ENCODE measurements at places on chromosomes 11 and 22. TPM values are rescaled to one million over a fixed set of nuclear protein-coding genes. Genes with fewer than 3 reads are reported as not detected.

Gene CCDC134
- total RNA-seq, result 10.7 TPM

Gene ZNRF3
- total RNA-seq, result 5.0 TPM

Gene EHF
- 5.9 TPM for total RNA-seq

Gene TREH
- not detected for total RNA-seq

Gene PRPF19
- total RNA-seq, result 36.2 TPM

Gene KDM4E
- total RNA-seq, result not detected

Gene HSPA8
- total RNA-seq, result 1,425 TPM

Gene TYMP
- total RNA-seq, result 41.2 TPM

Gene CSRP3
- total RNA-seq, result not detected

DNA sequence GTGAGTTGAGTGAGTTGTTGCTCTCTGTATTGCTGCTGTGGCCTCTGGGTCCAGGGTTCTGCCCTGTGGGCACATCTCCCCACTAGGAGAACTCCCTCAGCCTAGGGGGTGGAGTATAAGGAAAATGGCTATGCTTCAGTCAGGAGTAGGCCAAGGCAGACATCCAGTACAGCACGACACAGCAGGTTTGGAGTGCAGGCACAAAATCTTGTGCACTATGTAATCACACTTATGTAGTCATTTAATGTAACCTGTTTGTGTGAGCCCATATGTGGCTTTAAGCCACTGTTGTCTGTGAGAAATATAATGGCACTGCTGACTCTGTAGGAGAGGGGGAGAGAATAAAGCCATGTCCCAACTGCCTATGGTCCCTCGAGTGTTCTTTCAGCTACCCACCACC is 90.1 kb downstream of the CCDC83 start:
- DNase-seq, result no peak

DNA sequence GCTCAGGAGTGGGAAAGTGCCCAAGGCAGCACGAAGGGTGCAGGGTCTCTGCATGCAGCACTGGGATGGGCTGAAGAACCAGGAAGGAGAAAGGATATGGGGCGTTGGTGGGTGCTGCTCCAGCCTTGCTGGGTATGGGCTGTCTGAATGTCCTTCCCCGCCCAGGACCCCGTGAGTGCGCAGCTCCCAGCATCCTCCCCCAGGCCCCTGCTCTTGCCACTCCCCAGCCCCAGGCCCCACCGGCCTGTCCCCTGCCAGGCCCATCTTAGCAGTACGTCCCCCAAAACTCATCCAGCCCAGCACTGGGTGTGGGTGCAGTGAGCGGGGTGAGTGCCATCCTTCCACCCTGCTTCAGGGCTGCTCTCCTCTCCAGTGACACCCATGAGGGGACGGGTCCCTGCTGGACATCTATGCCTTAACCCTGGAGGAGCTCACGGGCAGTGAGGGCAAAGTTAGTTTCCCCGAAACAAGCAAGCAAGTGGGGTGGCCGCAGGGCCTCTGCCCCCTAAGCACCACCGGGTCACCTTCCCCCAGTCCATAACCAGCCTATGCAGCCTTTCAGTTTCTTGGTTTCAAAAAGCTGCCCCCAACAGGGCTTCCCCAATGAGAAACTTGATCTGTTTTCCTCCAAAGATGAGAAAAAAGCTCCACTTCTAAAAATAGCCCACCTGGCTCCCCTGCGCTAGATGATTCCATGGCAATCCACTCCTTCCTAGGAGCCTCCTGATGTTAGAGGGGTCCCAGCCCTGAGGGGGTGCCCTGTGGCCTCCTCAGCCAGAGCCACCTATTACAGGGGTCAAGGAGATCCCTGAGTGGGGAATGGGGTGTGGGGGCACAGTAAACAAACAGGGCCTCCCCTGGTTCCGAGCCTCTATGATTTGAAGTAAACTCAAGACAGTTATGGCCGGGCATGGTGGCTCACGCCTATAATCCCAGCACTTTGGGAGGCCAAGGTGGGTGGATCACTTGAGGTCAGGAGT is 103.8 kb downstream of the MORC2 start:
- DNase-seq, result no peak

DNA sequence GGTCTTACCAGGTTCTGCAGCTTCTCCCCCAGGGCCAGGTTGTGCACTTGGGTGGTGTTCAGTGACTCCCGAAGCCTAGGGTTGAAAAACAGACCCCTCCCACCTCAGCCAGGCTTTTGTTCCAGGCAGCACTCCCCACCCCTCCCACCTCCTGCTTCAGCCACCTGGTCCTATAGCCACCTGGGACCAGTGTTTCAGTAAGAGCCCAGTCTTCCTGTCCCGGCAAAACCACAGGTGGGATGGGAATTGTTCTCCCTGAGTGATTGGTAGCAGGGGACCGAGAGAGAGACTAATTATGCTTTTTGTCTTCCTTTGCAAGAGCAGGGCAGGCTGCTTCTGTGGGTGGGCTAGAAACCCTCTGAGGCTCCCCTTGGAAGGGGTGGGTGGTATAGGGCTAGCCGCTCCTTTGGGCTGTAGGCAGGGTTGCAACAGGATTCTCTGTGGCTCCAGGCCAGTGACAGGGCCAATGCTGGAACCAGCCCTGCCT is 8.5 kb upstream of the NAALADL1 start:
- DNase-seq, result no peak

GRCh38 chr11:117960406-117960805 is 25.8 kb upstream of the IL10RA start:
- no peak for DNase-seq

GRCh38 chr22:21650823-21651520 is 8.9 kb downstream of the SDF2L1 start:
- peak; percentile 30 for DNase-seq

DNA sequence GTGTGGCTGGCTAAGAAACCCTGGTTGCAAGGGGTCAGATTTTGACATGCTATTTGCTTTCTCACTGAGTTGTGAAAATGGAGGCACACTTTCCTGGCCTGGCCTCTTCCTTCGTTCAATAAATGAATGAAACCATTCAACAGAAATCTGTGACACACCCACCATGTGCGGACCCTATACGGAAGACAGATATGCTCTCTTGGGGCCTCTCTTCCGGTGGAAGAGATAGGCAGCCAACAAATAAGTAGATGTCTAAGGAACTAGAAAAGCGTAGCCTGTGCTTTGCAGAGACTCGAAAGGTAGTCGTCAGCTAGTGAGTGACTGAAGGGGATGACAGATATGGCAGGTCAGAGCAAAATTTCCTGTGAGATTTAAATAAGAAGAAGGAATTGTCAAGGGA is 5.3 kb downstream of the KCNQ1OT1 start:
- no peak for DNase-seq

GRCh38 chr11:1048375-1049070 is 12.0 kb upstream of the MUC6 start:
- no peak for DNase-seq

DNA sequence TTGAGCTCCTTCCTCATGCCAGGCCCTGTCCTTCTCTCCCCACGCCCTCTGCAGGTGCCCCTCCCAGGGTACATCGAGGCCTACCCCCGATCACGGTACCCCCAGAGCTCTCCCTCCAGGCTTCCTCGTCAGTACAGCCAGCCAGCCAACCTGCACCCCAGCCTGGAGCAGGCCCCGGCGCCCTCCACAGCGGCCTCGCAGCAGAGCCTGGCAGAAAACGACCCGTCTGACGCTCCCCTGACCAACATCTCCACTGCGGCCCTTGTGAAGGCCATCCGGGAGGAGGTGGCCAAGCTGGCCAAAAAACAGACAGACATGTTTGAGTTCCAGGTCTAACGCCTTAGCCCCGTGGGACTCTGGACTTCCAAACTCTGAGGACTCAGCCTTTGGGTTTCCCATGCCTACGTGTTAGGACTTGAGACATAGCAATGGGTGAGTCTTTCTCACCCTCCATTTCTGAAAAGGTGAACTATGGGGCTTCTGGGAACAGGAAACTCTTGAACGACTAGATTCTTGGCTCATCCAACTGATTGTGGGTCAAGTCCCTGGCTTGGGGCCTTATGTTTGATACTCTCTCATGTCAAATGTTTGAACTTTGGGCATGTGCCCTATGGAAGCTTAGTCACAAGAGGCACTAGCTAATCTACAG is 32.7 kb downstream of the C11orf91 start:
- DNase-seq, result no peak

GRCh38 chr11:6413791-6414201 is 5.1 kb downstream of the APBB1 start:
- DNase-seq, result no peak

DNA sequence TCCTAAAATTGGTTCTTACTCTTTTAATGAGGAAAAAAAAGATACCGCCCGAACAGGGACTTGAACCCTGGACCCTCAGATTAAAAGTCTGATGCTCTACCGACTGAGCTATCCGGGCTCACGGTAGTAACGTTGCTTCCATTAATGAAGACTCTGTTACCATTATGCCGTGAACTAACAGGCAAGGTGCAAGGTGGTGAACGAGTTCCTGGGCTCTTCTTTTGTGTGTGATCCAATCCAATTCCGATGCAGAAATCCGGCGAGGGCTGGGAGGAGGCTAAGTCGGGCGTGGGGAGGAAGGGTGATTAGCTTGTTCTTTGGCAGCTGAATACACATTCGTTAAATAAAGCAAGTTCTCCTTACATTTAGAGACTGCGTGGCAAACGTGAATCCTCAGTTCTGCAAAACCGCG is 49.0 kb downstream of the OR4D9 start:
- DNase-seq, result peak; percentile 80

GRCh38 chr11:12695221-12695794 is 21.1 kb downstream of the TEAD1 start:
- no peak for DNase-seq

GRCh38 chr11:133382131-133382812 is 150.0 kb downstream of the OPCML start:
- no peak for DNase-seq

DNA sequence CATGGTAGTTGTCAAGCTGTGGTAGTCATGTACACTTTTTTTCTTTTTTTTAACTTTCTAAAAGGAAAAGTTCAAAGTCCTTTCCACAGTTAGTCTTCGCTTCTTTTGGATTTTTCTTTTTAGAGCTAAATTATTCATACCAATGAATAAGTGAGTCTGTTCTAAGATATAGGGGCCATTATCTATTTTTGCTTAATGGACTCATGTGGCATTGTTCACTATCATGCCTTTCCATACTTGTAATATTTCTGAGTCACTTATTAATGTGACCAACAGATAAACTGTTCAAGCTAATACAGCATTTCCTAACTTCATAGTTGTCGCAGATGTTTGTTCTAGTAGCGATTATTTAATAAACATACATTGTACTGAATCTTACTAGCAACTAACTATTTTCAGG is 8.0 kb upstream of the B3GNT6 start:
- DNase-seq, result no peak

- no peak for DNase-seq
Observed at GRCh38 chr11:27281276-27281675, 81.7 kb downstream of the CCDC34 start.

- no peak for DNase-seq
Observed at GRCh38 chr11:12882670-12883069, 126.4 kb upstream of the RASSF10 start.

DNA sequence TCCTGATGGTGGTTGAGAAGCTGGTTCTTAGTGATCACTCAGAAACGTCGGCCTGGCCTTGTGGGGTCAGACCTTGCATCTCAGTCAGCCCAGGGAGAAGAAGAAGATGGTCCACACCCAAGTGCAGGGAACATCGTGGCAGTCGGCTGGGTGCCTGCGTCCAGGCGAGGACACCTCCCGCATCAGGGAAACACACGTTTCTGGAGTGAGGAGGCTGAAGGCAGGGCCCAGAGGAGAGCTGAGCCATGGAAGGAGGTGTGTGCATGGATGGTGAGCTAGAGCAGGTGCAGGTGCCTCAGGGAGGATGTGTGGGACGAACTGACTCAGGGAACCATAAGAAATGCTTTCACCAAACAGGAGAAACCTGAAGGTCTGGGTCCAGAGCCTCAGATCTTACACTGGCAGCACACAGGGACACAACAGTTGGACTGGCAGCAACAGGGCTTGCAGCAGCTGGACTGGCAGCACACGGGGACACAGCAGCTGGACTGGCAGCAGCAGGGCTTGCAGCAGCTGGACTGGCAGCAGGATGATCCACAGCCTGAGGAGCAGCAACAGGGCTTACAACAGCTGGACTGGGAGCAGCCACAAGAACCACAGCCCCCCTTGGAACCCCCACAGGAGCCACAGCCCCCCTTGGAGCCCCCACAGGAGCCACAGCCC is 632 bp downstream of the KRTAP5-2 start:
- no peak for DNase-seq

GRCh38 chr11:96074551-96075310 is 150.8 kb upstream of the MTMR2 start:
- DNase-seq, result no peak

- DNase-seq, result no peak
Observed at GRCh38 chr11:126312961-126313360, 9.1 kb downstream of the DCPS start.

GRCh38 chr11:103450241-103450640 is 341.0 kb downstream of the DYNC2H1 start:
- no peak for DNase-seq

- DNase-seq, result no peak
Observed at GRCh38 chr11:22371160-22371559, 33.0 kb downstream of the SLC17A6 start.

DNA sequence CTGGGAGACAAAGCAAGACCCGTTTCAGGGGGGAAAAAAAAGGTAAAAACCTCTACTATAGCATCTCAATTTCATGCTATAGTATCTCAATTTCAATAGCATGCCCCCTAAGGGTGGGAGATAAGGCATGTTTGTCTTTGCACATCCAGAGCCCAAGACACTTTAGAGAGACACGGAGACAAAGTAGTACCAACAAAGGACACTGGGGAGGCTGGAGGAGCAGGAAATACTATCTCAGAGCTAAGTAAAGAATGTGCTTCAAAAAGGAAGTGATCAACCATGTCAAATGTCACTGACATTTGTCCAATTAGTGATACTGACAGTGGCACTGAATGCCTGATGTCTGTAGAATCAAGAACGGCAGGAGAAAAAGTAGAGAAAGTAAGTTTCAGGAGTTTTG is 68.6 kb downstream of the RRAS2 start:
- no peak for DNase-seq

- no peak for DNase-seq
Observed at GRCh38 chr11:44793350-44794090, 66.8 kb downstream of the TSPAN18 start.

DNA sequence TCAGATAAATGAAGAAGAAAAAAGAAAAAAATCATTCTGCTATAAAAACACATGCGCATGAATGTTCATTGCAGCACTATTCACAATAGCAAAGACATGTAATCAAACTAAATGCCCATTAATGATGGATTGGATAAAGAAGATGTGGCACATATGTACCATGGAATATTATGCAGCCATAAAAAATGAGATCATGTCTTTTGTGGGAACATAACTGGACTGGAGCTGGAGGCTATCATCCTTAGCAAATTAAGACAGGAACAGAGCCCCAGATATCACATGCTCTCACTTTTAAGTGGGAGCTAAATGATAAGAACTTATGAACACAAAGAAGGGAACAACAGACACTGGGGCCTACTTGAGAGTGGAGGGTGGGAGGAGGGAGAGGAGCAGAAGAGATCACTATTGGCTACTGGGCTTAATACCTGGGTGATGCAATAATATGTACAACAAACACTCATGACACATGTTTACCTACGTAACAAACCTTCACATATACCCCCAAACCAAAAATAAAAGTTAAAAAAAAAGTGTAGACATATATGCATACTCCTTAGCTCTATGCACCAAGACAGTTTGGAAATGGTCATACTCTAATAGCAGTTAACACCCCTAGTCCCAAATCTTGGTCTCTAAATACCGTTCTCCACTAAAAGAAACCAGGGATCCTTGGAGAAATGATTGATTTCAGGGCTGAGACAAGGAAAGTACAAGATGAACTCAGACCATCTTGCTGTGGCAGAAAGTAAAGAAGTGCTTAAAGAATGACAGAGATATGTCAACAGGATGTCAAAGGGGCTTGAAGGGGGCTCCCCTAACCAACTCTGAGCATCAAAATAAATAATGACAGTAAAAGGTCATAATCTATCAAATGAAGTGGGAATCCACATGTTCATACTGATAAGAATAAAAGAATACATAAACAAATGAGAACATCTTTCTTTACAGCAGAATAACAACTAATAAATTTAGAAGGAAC is 17.1 kb upstream of the DDX6 start:
- DNase-seq, result no peak
